ENCODE measurements at places on chromosomes 1 and 21.
A peak's percentile ranks its signal among the peaks of the same experiment; 100 is the strongest.

DNA sequence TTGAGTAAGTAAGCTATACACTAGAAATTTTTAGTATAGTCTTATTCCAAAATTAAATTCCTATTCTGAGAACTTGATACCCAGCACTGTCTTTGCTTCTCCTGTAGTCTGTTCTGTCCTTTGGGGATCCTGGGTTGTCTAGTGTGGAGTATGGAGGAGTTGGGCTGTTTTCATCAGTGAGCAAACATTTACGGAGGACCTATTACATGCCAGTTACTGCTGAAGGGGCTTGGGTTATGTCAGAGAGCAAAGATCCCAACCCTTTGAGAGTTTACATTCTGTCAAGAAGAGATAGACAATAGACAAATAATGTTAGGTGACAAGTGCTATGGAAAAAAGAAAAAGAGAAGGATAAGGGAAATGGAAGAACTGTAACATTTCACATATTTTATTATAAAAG lies 9.0 kb downstream of the TRAPPC10 start:
- DNase-seq = no peak

- DNase-seq = no peak
Measured at GRCh38 chr1:224897529-224898327, 31.7 kb upstream of the DNAH14 start.

DNA sequence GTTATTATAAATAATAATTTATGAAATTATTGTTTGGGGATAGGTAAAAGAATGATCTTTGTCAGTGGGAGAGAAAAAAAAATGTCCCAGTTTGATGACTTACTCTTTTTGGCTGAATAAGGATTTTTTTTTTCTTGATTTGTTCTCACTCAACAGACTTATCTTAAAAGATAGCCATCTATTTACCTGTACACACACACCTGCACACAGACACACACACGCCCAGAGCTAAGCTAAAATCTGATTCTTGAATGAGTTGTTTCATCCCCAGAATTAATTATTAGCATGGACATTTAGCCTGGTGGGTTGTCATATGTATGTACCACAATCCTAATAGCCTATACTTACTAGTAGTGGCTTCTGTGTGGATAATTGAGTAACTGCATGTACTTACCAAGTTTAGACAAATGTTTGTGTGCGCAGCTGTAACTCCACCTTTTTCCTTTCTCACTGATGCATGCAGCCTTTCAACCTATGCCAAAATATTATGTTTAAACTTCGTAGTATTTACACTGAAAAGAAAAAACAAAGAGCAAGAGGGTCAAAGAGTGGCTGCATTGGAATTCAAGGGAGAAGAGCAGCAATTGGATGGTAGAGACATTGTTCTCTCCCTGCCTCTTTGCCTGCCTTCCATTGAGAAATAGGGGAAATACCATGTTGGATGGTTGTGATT lies 174.3 kb downstream of the ADGRL2 start:
- DNase-seq = no peak

GRCh38 chr1:77614037-77614436 lies 68.4 kb downstream of the ZZZ3 start:
- no peak for DNase-seq

- no peak for DNase-seq
Measured at GRCh38 chr1:154353460-154353904, 28.2 kb downstream of the ATP8B2 start.

DNA sequence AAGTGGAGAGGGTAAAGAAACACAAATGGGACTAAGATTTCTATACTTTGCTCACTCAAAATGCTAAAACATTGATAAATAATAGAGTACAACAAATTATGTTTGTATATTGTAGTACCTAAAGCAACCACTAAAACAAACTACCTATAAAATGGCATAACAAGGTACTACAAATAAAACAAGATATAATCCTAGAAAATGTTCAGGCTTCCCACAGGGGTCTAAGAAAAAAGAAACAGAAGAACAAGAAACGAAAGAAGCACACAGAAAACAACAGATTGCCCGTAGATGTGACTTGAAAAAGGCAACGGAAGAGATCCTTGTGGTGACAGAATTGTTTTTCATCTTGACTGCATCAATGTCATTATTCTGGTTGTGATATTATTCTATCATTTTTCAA lies 63.3 kb upstream of the ADGRL4 start:
- no peak for DNase-seq

GRCh38 chr1:8908388-8909151 lies 30.1 kb upstream of the ENO1 start:
- no peak for DNase-seq

- no peak for DNase-seq
Measured at GRCh38 chr1:6185635-6186382, 5.7 kb upstream of the CHD5 start.

- DNase-seq = no peak
Measured at GRCh38 chr1:172790245-172790644, 131.3 kb downstream of the FASLG start.

- no peak for DNase-seq
Measured at GRCh38 chr1:166272851-166273250, 106.0 kb upstream of the FAM78B start.

GRCh38 chr1:201737352-201738060 lies 91.5 kb upstream of the IPO9 start:
- DNase-seq = no peak

- no peak for DNase-seq
Measured at GRCh38 chr1:16425125-16426025, 11.8 kb downstream of the SPATA21 start.

DNA sequence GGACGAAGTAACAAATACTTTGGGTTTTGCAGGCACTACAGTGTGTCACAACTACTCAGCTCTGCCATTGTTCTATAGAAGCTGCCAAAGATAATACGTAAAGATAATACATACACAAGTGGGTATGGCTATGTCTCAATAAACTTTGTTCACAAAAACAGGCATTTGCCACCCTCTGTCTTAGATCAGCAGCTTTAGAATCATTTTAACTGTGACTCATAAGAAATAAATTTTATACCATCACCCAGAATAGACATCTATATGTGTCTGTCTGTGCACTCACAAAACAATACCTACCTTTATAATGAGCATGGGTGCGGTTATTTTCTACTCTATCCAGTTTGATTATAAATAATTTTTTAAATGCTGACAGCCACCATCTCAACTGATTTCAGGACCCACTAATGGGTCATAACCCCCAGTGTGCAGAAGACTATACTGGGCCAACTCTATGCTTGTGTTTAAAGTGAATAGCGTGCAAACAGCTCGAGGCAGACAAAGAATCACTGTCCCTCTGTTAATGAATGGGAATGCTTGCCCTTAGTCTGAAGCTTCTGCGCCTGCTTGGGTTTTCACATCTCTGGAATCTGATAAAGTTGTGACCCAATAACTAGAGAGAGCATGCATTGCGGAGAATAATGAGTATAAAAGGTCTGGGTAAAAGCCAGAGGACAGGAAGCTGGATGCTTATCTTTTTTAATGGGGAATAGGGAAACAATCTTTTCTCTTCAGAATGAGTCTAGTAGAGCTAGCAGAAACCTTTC lies 216.2 kb downstream of the PLPP3 start:
- DNase-seq = no peak

- no peak for DNase-seq
Measured at GRCh38 chr1:17134034-17134433, 14.8 kb upstream of the PADI2 start.

- no peak for DNase-seq
Measured at GRCh38 chr1:168507231-168507630, 36.6 kb downstream of the XCL2 start.

DNA sequence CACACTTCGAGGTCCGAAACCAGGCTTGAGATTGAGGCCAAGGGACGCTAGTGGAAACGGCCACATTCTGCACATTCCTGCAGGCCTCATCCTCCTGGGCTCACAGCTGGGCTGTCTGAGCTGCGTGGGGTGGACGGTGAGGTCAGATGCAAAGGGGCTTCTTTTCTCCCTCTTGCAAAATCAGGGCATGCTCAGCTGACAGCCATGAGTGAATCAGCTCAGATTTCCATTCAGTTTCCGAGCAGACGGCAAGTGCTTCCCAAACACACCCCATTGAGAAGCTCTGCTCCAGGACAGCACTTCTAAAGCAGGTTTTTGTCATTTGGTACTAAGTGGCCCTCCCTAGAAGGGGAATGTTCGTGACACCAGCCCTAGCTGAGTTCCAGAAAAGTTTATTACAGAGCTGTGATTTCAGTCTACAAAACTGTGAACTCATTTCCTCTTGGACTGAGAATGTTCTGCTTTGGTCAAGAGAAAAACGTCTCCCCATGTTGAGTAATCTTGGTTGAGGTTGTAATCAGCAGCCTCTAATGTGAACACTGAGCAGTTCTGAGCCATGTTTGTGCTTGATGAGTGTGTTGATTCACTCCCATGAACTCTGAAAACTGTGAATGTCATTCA lies 10.0 kb downstream of the PDPN start:
- DNase-seq = no peak

DNA sequence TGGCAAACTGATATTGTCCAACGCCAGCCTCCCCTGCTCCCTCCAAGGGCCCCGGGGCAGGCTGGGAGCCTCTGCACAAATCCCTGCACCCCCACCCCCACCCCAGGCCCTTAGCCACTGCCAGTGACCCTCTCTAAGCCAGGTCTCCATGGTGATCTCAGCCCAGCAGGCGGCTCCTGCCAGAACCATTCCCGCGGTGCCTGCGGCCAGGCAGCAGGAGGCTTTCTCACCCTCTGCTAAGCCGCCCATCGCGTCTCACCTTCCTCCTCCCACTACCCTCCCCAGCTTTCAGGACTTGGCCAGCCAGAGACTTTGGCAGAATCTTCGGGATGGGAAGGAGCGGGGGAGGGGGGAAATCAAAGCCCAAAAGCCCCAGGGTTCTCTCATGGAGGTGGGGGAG lies 46.8 kb upstream of the WASF2 start:
- no peak for DNase-seq

DNA sequence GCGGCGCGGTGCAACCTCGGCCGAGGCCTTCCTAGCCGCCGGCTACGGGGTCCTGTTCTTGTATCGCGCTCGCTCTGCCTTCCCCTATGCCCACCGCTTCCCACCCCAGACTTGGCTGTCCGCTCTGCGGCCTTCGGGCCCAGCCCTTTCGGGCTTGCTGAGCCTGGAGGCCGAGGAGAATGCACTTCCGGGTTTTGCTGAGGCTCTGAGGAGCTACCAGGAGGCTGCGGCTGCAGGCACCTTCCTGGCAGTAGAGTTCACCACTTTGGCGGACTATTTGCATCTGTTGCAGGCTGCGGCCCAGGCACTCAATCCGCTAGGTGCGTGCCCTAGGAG lies 379 bp downstream of the PPCS start:
- peak; percentile 76 for DNase-seq

DNA sequence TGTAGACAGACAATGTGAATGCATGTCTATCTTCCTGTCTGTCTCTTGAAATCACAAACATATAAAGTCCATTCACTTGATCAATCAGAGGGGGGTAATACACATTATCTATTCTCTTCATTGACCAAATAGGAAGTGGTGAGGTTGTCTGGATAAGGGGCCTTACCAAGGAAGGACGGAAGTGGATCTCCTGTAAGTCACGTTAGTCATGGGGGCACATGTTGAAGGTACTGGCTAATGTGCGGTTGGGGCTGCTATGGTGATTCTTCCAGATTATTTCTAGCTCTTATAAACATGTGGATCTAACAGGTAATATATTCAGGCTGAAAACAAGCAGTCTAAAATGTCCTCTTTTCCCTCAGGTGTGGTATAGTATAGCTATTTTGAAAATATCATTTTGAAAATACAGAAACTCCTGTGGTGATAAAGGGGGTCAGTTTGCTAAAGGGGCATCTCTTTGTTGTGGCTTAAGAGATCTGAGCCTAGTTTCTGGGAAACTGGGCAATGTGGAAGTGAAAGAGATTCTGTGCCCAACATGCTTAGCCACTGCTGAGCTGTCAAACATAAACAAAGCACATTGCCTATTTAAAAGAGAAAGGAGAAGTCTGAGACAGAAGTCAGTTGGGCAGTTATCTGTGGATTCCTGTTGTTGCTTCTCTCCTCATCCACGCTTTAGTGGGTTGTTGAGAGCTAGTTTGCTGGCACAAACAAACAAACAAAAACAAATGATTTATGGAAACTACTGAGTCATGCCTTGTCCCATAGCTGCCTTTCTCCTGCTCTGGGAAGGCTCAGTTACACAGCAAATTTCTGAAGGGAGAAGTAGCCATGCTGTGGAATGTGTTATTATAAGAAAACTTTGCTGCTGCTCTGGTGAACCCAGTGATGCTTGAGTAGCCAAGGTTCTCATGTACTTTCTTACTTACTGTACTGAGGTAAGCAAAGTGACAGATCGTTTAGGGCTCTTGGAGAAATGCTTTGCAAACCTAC lies 166.9 kb downstream of the HLX start:
- no peak for DNase-seq

- no peak for DNase-seq
Measured at GRCh38 chr1:43634721-43635120, 15.2 kb upstream of the KDM4A start.

DNA sequence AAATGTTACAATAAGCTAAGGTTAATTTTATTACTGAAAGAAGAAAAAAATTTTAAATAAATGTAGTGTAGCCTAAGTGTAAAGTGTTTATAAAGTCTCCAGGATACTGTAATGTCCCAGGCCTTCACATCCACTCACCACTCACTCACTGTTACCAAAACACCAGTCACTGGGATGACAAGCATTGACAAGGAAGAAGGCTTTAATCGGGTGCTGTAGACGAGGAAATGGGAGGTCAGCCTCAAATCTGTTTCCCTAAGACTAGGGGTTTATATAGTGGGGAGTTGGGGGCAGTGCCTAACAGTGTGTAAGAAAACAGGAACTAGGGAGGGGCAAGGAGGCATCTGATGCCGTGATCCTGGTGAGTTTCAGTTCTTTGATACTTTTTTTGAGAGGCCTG lies 69.4 kb downstream of the CHRM3 start:
- DNase-seq = no peak

- DNase-seq = no peak
Measured at GRCh38 chr1:2119886-2120285, 69.7 kb downstream of the PRKCZ start.

DNA sequence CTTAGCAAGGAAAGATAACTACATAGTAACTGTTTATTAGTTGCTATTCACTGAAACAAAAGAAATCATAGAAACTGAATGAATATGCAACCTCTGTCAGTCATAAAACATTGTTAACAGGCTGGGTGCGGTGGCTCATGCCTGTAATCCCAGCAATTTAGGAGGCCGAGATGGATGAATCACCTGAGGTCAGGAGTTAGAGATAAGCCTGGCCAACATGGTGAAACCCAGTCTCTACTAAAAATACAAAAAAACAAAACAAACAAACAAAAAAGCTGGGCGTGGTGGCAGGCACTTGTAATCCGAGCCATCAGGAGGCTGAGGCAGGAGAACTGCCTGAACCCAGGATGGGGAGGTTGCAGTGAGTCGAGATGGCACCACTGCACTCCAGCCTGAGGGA lies 44.1 kb downstream of the CRB1 start:
- DNase-seq = no peak

GRCh38 chr1:146021050-146021445 lies 487 bp downstream of the HJV start:
- no peak for DNase-seq

- DNase-seq = no peak
Measured at GRCh38 chr21:24759348-24760075, 847.8 kb downstream of the MRPL39 start.

GRCh38 chr21:37792046-37792445 lies 124.2 kb downstream of the KCNJ6 start:
- no peak for DNase-seq

- DNase-seq = no peak
Measured at GRCh38 chr1:92504291-92505014, 17.7 kb upstream of the GFI1 start.
